ENCODE measurements at places on chromosomes 16 and 17.

DNA sequence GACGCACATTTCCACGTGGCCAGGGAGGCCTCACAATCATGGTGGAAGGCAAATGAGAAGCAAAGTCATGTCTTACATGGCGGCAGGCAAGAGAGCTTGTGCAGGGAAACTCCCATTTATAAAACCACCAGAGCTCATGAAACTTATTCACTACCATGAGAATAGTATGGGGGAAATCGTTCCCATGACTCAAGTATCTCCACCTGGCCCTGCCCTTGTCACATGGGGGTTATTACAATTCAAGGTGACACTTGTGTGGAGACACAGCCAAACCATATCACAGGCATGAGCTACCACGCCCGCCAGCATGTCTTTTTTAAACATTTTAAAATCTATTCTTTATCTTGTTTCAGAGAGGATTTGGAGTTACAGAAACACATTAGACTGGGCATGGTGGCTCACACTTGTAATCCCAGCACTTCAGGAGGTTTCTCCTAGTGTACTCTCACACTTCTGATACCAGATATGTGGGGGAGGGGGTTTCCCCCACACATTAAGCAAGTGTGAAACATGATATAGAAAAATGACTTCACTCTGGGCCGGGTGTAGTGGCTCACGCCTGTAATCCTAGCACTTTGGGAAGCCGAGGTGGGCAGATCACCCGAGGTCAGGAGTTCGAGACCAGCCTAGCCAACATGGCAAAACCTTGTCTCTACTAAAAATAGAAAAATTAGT, 5.6 kb upstream of the ATMIN start:
- DNase-seq, result no peak

DNA sequence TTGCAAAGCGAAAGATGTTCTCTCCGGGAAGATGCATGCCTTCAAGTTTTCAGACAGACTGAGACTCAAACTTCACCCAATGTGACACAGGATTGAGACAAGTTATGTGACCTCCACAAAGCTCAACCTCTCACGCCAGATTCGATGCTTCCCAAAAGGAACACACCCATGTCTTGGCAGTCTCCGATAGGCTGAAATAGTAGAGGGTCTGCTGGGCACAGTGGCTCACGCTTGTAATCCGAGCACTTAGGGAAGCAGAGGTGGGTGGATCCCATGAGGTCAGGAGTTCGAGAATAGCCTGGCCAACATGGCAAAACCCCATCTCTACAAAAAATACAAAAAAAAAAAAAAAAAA, 22.1 kb downstream of the ZFHX3 start:
- DNase-seq, result no peak

DNA sequence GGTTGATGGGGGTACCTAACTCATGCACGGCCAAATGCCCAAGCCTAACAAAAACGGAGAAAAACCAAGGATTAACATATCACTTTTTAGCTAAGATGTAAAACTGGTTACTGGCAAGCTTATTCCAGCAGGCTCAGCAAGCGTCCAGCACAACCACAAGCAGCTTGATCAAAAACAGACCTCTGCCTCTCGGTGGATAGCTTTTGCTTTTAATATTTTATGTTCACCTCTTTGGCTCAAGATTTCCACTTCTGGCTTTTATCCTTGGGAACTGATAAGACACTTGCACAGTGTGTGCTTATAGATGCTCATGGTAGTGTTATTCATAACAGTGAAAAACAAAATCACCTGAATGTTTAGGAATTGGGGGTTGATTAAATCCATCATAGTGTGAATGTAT, 206.9 kb upstream of the CACNG5 start:
- DNase-seq, result no peak

- no peak for DNase-seq
Measured at GRCh38 chr17:78485290-78486168, 91.7 kb downstream of the DNAH17 start.

GRCh38 chr16:2709588-2709984, 10.4 kb downstream of the PRSS27 start:
- DNase-seq, result no peak

DNA sequence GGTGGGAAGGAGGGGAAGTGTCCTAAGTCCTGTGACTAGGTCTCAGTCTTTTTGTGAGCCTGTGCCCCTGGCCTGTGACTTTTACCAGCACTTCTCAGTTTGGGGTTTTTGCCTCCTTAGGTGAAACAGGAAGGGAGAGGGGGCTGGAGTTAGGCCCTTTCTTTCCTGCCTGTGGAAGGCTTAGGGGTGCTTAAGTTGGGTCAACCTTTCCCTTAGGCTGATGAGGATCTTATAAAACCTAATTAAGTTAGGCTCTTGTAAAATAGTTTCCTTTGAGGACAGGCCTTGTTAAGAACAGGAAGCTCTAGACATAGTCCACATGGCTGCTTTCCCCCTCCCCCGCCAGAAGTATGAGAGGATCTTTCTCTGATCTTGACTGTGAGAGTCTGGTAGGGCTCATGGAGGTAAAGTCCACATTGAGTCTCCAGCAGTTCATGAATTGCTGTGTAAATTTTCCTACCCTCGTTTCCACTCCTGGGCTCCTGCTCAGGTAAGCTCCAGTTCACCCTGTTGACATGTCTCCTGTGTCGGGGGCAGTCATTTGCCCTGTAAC, 17.0 kb upstream of the DNASE1 start:
- DNase-seq, result peak; percentile 24

DNA sequence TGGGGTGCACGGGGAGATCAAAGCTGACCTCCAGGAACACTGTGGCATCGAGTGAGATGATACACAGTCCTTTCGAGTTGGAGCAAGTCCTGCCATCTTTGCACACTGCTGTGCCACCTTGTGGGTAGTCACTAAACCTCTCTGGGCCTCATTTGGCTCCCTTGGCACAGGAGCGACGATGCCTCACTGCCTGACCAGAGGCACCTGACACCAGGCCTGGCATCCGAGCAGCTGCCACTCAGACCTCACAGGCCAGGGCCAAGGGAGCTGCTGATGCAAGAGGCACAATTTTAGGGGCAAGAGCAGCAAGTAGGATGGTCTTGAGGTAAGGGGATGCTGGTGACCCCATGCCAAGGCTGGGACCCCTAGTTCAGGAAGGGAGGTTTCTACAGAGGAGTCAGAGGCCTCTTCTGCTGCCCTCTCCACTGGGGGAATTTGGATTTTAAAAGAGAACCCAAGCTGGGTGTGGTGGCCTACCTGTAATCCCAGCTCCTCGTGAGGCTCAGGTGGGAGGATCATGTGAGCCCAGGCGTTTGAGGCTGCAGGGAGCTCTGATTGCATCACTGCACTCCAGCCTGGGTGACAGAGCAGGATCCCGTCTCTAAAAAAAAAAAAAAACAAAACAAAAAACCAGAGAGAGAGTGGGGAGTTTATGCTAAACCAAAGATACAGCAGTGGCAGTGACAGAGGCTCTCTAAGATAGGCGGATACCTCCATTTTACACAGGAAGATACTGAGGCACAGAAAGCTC, 6.7 kb upstream of the ADGRG1 start:
- no peak for DNase-seq

Data from CD4-positive, alpha-beta T cell treated with Interleukin-6 at 100 ng/mL for 8 hours (primary cell).